ENCODE measurements at places on chromosomes 7 and 10.

DNA sequence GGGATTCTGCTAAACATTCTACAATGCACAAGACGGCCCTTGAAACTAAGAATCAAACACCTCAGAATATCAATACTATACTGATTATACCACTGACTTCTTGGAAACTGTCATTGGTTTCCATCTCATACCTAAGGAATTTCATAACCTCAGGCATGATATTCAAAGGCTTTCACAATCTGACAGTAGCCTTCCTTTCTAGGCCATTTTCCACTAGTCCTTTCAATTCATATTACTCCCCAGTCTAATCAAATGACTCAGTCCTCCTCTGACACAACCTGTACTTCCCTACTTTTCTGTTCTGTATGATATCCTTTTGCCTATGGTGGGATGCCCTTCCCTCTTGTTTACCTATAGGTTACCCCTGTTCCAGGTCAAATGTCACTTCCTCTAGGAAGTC, 48.3 kb downstream of the CSTF2T start:
- DNase-seq = no peak

DNA sequence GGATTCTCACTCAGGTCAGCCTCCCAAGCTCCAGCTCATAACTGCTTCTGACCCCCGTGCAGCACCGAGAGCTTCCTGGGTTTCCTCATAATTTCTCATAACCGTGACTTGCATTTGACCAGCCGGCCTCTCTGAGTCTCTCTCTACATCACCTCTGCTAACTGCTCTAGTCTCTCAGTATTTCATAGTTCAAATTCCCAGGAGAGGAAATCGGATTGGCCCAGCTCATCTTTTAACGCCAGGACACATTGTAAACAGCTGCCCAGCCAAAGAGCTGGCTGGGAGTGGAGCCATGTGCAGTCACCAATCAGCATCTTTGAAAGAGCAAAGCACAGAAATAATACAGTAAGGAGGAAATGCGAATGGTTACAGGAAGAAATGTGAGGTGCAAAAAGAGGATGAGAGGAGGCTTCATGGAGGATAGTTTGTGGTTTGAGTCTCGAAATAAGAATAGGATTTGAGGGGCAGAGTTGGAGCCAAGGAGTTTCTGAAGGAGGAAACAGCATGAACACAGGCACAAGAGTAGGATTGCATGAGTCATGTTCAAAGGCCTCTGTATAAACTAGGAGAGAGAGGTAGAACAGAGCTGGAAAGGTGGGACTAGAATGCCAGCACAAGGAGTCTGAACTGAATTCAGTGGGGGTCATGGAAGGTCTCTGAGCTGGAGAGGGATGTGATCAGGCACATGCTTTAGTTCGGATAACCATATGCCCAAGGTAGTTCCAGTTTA, 15.2 kb upstream of the LBX1 start:
- no peak for DNase-seq

DNA sequence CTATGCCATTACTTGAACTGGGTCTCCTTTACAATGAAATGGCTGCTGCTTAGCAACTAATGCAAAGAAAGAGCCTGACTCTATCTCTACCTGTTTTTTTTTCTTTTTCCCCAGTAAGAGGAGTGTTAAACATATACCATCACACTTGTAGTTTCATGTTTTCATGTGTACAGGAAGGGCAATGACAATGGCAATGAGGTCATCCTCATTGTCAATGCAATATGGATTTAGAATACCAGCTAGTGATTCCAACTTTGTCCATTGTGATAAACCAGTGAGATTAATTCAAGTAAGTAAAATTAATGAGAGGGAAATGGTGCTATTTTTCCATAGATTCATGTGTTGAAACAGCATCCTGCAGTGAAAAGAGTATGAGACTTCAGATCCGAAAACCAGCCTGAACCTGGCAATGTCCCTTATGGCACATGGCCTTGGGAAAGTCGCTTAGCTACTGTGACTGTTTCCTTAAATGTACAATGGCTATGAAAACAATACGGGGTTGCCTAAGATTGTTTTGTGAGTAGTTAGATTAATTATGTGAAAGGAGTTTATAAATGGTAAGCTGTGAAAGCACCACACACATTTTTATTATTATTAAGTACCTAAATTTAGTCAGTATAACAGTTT, 11.2 kb downstream of the DGKI start:
- no peak for DNase-seq

DNA sequence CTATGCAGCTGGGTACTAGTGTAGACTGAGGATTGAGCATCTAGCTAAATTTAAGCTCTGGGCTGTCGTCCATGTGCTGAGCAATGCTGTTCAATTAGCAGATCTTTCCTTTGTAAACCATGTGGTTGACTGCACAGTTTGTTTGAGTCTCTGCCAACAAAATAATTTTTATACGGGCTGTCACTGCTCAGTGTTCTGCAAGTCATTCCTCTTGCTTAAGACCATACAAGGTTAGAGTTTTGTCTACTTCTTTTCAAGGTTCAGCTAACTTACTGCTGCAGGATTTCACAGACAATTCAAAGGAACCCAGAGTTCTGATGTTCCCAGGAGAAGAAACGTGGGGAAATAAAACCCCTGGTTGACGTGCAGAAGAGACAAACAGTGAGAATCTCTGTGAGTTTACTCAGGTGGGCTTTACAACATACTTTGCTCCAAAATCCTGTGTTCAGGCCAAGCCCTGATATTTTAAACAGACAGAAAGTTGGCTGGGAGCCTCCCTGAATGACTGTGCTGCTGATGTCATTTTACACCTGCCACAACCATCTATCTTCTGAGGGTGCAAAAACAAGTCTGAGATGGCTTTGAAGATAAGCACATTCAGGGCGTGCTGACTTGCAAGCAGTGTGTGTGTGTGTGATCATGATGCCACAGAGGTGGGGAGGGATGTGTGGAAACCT, 177.1 kb upstream of the SVIL start:
- DNase-seq = no peak

GRCh38 chr7:137875746-137876145, 29.0 kb upstream of the DGKI start:
- no peak for DNase-seq

DNA sequence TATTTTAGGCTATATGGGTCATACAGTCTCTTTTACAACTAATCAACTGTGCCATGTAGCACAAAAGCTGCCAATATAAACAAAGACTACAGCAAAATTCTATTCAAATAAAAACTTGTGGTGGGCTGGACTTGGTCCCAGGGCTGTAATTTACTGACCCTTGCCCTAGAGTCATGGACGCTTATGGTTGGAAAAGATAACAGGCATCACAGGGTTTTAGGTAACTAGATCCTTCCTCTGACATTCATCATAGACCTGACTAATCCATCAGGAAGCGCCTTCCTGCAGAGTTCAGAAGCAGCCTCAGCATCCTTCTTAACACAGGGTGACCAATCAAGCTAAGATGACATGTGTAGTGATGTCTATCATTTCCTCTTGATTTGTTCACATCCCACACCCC, 40.2 kb upstream of the GPAM start:
- no peak for DNase-seq

- DNase-seq = no peak
Observed at GRCh38 chr10:71431239-71432100, 34.8 kb downstream of the CDH23 start.

DNA sequence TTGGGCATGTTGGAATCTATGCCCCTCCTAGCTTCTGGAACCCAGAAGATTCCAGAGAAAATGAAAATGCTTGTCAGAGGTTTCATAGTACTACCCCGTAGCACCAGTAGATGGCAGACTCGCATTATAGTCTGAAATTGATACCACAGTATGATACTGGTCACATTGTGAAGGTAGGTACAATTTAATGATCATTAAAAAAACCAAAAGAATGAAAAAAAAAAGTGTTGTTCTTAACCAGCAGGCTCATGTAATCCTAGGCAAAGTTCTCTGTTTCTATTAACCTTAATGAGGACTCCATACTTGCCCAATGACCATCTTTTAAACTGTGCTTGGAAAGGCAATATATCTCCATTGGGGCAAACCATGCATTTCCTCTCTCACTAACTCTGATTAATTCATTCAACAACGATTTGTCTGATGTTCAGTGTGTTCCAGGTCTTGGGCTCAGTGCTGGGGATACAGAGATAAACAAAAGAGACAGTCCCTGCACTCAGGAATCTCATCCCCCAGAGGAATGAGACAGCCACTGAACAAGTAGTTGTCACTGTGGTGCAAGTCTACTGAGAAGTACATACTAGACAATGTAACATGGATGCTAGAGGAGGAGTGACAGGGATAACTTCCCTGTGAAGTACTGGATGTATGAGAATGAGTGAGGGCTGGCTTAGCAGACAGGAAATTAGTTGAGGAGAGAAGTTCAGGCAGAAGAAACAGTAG, 223.5 kb upstream of the PHYHIPL start:
- no peak for DNase-seq

DNA sequence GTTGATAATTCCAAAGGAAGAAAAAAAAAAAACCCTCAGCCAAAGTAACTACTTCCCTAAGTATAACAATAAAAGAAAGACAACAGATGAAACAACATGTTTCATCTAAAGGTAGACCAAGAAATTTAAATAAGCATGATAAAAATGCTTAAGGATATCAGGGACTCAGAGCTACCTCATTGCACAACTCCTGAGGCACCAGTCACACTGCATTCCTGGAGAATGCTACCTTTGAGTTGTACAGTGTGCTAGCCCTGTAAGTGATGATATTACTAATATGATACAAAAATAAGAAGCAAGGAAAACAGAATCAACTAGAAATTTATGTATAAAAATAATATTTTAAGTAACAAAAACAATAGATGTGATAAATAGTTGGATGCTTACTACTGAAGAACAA, 29.5 kb upstream of the C7orf33 start:
- no peak for DNase-seq

GRCh38 chr7:102295346-102296178, 8.9 kb downstream of the SH2B2 start:
- no peak for DNase-seq

GRCh38 chr10:8588135-8588534, 533.6 kb downstream of the GATA3 start:
- no peak for DNase-seq

DNA sequence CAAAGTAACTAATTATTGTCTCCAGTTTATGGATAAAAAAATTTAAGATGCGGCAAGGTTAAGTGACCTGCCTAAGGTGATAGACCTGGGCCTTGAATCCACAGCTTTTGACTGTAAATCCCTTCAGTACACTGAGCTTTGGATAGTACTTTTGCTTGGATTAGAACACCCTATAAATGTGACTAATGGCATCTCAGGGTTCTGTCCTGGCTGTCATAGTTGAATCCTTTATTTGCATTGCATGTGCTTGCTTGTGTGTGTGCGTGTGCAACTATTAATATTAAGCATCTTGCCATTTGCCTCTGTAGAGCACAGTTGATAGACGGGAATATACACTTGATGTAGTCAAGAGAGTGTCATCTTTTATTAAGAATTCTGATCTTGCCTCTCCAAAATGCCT, 228.0 kb downstream of the AUTS2 start:
- no peak for DNase-seq

- no peak for DNase-seq
Observed at GRCh38 chr7:158763454-158764033, 58.9 kb upstream of the NCAPG2 start.
